ENCODE measurements at places on chromosomes 12 and 14.

GRCh38 chr12:124423761-124424515 lies 129.0 kb downstream of the RFLNA start:
- no peak for DNase-seq

DNA sequence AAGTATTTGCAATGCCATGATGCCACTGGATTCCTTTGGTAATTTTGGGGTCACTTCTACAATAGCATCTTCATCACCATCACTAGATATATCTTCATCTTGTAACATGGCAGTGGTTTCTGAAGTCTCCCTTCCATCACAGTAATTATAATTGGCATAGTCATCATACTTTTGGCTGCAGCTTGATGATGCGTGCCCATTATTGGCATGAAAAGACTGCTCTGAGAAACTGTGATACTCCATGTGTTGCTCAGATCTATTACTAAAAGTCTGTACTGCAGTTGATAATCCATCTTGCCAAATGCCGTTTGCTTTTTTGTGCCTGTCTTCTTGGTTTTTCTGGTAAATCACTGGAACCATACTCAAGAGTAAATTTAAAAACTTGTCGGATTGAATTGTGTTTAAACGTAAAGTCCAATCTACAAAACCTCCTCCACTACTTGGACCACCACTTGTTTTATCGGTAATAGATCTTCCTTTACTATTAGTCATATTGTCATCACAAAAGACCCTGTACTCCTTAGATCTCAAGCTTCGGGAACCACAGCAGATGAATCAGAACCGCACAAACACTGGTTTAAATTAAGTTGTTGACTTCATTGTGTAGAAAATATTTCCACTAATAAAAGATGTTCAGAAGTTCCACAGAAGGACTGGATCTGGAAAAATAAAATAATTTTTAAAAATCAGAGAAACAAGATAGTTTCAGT lies 29.9 kb downstream of the SLC41A2 start:
- DNase-seq, result no peak

DNA sequence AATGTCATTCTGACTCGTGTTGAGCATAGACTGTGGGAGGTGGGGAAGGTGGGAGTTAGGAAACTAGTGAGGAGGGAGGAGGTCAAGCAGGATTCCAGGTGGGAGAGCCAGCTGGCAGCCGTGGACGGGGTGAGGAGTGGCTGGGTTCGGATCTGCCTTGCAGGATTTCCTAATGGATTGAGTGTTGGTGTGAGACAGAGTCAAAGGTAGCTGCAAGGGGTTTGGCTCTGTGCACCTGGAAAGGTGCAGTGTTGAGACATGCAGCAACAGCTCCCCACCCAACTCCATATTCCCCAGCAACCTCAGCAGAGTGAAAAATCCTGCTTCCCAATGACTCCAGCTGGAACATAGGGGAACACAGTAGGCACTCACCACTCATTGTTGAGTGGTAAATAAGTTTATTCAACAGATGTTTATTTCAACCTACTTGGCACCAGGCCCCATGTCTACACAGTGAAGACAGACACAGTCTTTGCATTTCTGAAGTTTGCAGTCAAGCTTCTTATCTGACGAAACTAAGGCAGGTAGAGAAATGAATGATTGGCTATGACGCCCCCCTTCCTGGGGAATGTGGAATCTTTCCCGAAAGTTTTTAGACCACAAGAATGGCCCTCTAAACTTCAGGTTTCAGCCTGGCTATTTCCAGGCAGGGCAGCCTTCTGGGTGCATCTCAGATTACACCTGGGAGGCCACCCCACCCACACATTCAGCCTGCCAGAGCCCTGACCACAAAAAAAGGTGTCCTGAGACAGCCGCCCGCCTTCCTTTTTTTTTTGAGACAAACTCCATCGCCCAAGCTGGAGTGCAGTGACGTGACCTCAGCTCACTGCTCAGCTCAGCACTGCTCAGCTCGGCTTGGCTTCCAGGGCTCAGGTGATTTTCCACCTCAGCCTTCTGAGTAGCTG lies 37.9 kb upstream of the PLEKHG6 start:
- DNase-seq, result no peak

DNA sequence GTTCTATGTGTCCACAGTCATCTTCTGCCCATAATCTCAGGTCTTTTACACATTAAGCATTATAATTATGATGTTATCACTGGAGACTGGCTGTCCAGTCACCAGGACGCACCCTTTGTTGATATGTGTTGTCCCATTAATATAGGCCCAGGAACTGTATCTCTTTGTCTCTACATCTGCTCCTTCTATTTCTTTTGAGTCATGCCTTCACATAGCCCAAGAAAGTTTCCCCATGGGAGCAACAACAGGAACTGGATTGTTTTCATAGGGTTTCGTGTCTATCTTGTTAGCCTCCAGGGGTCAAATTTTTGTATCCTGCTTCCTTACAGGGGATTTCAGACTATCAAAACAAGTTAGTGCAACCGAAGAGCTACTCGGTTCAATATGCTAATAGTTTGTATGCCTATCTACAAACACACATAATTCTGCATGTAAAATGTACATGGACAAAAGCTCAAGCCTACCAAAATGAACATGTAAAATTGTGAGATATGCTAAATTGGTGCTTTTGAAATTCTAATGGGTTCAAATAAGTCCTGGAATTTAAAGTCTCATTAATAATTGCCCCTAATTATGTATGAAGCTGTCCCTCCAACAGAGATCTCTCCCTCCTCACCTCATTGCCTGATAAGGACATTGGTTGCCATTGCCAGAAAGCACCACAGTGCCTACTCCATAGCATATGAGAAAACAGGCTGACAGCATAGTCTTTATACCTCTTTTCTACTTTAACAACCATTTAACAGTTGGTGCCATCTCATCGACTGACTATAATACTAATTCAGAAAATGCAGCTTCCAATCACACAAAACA lies 99.8 kb upstream of the DIO2 start:
- no peak for DNase-seq

GRCh38 chr12:26790645-26790994 lies 42.4 kb downstream of the ITPR2 start:
- no peak for DNase-seq

GRCh38 chr12:119201789-119202543 lies 23.2 kb downstream of the HSPB8 start:
- DNase-seq, result no peak

DNA sequence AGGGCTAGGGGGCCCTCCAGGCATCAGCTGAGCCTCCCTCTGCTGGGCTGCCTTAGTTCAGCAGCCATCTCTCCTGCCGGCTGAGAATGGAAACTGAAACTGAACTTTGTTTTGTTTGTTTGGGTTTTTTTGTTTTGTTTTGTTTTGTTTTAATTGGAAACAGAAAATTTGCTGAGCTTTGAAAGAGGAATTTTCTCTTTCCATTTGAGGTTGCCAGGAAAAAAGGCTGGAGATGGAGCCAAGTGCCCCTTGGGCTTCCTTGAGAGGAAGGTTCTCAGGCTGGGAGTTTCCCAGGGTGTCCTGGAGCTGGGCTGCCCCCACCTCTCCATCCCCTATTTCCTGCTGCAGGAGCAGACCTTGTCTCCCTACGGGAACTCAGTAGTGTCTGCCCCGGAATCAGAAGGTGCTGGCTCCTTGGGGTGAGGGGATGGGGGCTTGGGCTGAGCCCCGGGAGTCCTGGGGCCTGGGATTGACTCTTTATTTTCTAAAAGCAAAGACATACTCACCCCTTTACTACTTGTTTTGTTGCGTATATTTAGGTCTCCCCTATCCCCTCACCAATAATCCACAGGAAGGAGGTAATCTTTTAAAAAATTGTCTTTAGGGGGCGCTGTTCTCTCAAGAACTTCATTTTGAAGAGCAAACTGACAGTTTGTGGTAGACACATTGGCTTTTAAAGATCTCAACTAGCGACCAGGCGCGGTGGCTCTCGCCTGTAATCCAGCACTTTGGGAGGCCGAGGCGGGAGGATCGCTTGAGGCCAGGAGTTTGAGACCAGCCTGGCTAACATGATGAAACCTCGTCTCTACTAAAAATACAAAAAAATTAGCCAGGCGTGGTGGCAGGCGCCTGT lies 21.3 kb upstream of the OASL start:
- peak; percentile 88 for DNase-seq

- no peak for DNase-seq
These were observed 33.0 kb downstream of the PWP1 start for GRCh38 chr12:107718606-107719005.
